NCI-H1417 (cell line): ENCODE measurements at places on chromosomes 6 and 20.
A peak's percentile ranks its signal among the peaks of the same experiment; 100 is the strongest.

DNA sequence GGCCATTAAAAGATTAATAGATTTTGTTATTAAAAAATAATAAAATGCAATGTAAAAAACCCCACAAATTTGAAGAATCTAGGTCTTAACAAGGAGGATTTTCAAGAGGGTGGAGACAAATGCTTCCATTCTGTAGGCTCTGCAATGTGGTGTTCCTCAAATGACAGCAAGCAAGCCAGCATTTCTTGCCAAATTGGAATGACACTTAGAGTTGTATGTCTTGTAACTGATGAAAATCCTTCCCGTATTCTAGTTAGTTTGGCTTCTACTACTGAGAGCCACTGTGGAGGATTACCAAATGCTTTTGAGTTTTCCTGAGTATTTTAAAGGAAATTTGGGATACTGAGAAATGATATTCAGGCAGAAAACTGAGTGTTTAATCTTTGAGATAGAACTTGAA, 1225.5 kb upstream of the CITED2 start:
- no peak for DNase-seq

GRCh38 chr6:142731611-142732010, 213.4 kb downstream of the HIVEP2 start:
- no peak for DNase-seq

DNA sequence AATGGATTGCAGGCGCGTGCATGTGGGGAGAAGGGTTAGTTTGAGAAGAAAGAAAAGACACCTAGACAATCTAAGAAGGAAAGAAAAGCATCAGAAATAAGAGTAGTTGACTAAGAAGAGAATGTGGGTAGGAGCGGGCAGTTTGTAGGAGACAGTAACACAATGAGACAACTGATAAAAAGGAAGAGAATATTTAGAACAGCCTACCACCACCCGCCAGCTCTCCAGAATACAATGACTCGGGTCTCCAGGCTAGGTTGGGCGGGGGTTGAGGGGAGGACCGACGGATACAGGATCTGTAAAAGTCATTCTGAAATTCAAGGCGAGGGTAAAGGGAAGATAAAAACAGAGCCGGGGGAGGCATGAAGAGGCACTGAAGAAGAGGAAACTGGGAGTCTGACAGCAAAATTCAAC, 712 bp downstream of the ABHD16A start:
- DNase-seq = peak; percentile 53

DNA sequence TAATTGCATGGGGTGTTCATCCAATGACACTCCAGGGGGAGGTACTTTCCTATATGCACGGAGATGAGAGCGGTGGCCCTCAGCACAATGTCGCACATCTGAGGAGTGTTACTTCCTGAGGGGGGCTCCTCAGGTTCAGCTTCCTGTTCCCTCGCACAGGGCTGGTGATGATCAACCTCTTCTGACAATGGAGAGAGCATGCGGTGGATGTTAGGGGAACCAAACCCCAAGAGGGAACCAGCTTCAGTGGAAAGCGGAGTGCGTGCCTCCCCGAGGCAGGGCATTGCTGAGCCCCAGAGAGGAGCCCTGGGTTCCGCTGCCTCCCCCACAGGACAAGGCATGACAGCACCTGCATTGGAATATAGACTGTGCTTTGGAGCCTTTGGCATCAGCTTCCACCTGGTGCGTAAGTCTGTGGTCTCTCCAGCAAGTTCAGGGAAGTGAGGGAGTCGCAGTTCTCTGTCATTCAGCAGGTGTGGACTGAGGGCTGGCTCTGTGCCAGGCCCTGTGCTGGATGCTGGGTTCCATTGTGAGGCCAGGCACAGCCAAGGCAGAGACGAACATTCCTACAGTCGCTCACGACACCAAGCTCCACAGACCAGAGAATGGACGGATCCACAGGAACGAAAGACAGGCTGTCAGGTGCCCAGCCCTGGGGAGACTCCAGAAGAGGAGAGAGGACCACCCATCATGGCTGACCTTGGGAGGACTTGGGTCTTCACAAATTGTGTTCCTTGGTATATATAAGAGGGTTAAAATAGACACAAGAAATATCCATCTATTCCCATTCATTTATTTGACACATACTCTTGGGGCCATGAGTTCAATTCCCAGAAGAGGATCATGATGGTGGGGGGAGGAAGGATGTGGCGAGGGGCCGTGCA, 3.9 kb upstream of the ZNF831 start:
- peak; percentile 63 for DNase-seq

DNA sequence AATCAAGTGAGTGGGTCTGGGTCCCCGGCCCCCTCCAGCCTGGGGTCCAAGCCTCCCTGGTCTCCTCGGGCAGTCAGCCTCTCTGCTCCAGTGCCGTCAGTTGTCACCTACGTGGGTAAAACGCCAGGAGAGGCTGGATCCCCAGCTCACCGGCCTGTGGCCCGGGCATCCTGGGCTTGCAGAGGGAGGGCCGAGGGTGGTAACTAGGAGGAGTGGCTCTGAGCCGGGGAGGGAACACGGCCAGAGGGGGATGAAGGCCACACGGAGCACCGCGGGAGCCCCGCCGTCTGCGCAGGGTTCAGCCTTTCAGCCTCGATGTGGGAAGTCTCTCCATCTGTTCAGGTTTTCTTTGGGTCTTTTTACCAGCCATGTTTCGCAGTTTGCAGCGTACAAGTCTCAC, 29.5 kb upstream of the BHLHE23 start:
- DNase-seq = no peak

DNA sequence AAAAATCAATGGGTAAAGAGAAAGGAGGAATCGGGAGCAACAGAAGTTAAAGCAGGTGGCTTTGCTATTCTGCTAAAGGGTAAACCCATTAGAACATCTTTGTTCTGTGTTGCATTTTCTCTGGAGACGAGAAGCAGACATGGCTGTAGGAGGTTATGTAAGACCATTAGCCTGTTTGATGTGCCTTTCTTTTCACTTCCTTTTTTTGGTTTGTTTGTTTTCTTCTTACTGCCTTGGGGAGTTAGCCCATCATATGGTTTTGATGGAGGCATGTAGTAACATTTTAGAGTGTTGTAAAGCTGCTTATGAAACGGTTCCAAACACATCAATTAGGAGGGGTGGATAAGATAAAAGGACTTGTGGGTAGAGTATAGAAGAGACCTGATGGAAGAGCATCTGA, 131.0 kb downstream of the DOK5 start:
- DNase-seq = no peak

- DNase-seq = no peak
These were observed 82.0 kb downstream of the SMPDL3A start for GRCh38 chr6:122871079-122871478.

DNA sequence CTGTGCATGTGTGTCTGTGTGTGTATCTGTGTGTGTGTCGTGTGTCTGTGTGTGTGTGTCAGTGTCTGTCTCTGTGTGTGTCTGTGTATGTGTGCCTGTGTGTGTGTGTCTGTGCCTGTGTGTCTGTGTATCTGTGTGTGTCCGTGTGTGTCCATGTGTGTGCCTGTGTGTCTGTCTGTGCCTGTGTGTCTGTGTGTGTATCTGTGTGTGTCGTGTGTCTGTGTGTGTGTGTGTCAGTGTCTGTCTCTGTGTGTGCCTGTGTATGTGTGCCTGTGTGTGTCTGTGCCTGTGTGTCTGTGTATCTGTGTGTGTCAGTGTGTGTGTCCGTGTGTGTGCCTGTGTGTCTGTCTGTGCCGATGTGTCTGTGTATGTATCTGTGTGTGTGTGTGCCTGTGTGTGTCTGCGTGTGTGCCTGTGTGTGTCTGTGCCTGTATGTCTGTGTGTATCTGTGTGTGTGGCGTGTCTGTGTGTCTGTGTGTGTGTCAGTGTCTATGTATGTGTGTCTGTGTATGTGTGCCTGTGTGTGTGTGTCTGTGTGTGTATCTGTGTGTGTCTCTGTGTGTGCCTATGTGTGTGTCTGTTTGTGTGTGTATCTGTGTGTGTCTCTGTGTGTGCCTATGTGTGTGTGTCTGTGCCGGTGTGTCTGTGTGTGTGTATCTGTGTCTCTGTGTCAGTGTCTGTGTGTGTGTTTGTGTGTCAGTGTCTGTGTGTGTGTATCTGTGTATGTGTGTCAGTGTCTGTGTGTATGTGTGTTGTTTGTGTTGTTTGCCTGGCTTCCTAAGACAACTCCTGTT, 11.6 kb downstream of the SNPH start:
- no peak for DNase-seq

GRCh38 chr6:122709922-122710512, 69.5 kb upstream of the FABP7 start:
- DNase-seq = no peak
